Stimulated activated naive CD4-positive, alpha-beta T cell treated with Interleukin-2 at 50 U/mL for 16 hours (primary cell): ENCODE measurements at places on chromosomes 5 and 9.

DNA sequence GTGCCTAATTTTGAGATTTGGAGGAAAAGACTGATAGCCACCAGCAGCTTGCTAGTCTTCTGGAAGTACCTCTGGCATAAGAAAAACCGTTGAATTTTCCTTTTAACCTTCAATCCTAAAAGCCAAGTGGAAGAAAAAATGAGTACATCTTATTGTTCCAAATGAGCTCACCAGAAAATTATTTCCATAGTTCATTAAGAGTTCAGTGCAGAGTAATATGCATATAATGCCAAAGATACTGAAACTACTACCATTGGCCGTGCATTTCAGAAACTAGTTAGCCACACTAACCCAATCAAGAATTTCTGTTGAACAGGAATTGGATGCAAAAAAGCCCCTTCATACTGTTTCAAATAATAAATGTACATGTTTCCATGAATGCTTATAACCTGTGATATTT is 607.9 kb downstream of the KCTD16 start:
- no peak for DNase-seq

GRCh38 chr9:33107762-33108161 is 31.3 kb upstream of the SMU1 start:
- no peak for DNase-seq

DNA sequence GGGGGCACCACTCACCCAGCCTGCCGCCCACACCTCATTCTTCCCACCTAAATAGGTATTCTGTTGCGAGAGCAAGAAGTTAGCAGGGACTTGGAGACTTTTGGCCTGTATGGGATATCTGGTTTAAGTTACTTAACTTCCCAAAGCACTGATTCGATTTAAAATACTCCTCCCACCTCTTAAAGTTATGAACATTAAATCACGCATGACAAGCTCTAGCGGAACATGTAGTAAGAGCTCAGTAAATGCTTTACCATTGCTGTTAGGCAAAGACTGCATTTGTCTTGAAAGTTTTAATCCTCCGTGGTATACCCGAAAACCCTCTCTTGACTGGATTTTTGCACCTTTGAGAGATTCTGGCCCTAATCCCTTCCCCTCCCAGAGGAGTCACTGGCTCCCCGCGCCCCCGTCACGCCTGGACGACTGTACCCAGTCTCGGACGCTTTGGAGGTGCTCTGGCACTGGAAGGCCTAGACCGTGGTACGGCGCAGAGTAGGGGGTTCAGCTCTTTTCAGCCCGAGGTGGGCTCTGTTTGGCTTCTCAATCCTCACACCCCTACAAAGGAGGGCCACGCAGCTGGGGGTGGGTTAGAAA is 4.4 kb downstream of the GDNF start:
- DNase-seq: no peak

DNA sequence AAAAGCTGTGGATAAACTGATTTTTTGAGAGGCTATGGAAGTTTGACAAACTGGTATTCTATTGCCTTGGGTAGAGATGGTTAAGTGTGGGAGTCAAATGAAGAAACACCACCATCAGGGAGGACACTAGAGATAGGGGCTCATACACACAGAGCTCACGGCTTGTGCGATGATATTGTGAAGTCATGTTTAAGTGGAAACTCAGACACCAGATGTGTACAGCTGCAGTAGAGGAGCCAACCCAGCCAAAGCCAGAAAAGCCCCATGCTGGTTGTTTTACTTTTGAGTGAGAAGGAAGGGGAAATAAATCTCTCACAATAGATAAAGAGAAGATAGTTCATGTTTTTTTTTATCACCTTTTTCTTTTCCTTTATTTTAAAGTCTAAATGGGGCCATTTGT is 377.7 kb downstream of the DMRT2 start:
- DNase-seq: no peak

DNA sequence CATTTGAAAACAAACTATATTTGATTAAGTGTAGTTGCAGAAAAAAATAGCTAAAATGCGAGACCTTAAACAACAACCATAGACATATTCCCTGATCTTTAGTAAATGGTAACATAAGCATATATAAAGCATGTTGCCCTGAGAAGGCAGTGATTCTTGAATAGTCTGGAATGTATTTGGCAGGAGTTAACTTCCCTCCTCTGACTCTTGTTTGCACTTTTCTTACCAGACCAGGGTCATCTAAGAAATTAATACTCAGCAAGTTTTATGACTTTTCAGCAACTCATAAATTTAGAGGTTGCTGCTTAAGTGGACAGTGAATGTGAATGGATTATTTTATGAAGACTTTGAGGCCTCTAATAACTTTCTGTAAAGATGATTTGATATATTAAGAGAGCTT is 55.3 kb upstream of the NUDT12 start:
- DNase-seq: no peak

DNA sequence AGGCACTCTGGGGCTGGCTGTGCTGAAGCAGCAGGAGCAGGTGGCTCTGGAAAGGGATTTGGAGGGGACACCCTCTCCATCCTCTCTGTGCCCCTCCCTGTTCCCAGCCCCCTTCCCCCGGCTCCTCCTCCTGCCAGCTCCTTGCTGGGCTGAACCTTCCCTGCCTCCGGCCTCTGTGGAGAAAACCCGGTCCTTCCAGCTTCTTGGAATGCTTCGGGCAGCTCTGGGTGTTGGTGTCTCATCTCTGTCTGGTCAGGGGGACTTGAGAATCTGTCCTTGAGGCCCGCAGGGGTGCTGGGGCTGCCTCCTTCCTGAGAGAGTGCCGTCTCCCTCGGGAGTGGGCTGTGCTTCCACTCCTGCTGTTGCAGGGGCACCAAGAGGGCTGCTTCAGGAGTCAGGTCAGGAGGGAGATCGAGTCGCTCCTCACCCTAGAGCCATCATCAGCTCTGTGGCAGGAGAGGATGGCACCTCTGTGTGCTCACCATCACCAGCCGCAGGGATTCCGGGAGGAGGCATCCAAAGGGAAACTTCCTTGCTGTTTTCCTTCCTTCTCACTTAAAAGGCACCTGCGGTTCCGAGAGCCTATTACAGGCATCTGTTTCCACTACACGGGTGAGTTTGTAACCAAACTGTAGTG is 30.6 kb downstream of the NDUFS6 start:
- no peak for DNase-seq

DNA sequence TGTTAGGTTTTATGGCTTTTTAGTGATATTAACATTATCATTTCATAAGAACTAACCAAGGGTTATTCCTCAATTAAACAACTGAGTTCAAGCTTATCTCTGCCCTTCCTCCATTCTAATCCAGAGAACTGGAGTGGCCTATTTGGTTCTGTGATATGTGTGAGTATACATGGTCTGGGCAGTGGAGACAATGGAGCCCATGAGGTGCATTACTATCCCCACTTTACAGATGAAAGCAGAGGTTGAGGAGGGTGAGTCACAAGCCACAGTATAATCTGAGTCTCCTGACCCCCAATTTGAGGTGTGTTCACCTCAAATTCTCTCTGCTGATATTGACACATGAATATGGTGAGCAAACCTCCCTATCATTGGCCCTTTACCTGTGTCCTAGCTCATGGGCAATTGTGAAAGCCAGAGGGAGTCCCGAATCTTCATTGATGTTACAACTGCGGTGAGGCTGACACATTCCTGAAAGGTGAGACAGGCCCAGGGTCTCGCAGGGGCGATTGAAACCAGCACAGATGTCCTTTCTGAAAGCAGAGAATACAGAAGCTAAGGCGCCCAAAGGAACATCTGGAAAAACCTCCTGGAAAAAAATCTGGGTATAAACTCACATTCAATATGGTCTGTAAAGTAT is 217.2 kb downstream of the TARS1 start:
- DNase-seq: no peak

- no peak for DNase-seq
Measured at GRCh38 chr9:89642789-89643188, 38.0 kb downstream of the GADD45G start.

DNA sequence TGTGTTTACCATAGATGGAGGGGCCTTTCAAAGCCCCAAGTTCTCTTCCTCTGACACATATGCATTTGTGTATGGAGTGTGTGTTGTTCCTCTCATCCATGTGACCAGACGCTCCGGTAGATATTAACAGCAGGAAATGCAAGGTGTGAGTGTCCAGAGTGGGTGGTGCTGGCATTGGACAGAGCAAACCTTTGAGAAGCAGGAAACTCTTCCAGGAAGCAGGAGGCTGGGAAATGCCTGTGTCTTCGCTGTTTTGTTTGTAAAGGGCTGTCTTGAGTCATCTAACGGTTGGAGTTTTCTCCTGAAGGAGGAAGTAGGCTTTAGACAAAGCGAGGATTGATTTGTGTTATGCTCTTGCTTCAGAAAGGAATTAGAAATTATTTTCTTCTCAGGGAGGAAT is 370.9 kb downstream of the PLK2 start:
- DNase-seq: no peak

- no peak for DNase-seq
Measured at GRCh38 chr9:4242239-4242638, 57.6 kb downstream of the GLIS3 start.

GRCh38 chr5:178057839-178058238 is 55.5 kb upstream of the N4BP3 start:
- no peak for DNase-seq
